ENCODE measurements at places on chromosomes 12 and 14.

DNA sequence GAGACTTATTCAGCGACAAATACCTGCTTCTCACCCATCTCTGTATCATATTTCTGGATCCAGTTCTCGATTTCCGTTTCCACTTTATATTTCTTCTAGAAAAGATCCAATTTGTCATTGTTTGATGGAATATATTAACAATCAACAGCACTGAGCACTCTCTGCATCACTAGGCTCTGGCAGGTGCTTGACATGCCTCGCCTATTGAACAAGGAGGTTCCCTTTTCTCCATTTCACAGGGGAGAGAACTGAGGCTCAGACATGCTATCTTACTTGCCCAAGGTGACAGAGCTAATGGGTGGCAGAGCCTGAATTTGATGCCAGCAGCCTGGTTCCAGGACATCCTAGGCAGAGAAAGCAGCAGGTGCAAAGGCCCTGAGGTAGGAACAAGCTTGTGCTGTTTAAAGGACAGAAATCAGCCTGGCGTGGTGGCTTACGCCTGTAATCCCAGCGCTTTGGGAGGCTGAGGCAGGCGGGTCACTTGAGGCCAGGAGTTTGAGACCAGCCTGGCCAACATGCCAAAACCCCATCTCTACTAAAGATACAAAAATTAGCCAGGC, 12.1 kb downstream of the RITA1 start:
- no peaks in the 10 kb centered on the region for H3K27me3 ChIP-seq
- no peak overlapping the region for H3K4me3 ChIP-seq
- peaks cover 14% of the 10 kb centered on the region for H3K4me1 ChIP-seq
- H3K27ac ChIP-seq = no peak overlapping the region
- H3K36me3 ChIP-seq = peaks cover 4% of the 10 kb centered on the region

GRCh38 chr12:114676142-114676741, 7.7 kb downstream of the TBX3 start:
- no peaks in the 10 kb centered on the region for H3K36me3 ChIP-seq
- no peak overlapping the region for H3K27ac ChIP-seq
- no peak overlapping the region for H3K4me3 ChIP-seq
- peaks cover 61% of the 10 kb centered on the region for H3K27me3 ChIP-seq
- no peak for DNase-seq

DNA sequence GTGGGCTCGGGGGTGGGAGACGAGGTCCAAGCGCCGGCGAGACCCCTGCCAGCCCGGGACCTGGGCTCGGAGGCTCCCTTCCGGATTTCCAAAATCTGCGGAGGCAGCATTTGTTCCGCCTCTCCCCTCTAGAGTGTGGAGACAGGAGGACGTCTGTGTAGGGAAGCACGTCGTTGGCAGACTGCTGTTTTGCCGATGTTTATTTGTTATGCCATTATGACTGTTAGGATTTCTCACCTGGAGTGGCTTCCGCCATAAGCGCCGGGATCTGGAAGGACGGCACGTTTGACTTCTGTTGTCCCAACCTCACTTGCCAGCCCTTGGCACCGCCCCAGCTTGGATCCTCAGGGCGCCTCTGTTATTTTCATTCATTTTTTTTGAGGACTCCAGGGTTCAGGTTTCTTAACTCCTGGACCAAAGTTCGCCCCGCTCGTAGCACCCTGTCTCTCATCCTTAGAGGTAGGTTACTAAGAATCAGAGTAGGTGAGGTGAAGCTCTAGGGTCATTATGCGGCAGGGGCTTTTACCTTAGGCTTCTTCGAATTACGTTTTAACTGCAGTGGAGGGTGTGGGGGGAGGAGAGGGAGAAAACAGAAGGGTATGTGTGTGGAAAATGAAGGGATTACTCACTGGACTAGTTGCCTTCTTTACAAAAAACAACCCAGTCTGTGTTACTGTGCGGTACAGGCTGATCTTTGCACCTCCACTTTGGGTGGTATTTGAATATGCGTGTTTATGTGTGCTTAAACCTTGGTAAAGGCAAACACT, 547 bp upstream of the PYGL start:
- H3K27ac ChIP-seq = peak overlapping the region; percentile 52
- peak overlapping the region; percentile 85 for H3K4me3 ChIP-seq
- no peaks in the 10 kb centered on the region for H3K36me3 ChIP-seq
- peaks cover 9% of the 10 kb centered on the region for H3K4me1 ChIP-seq

DNA sequence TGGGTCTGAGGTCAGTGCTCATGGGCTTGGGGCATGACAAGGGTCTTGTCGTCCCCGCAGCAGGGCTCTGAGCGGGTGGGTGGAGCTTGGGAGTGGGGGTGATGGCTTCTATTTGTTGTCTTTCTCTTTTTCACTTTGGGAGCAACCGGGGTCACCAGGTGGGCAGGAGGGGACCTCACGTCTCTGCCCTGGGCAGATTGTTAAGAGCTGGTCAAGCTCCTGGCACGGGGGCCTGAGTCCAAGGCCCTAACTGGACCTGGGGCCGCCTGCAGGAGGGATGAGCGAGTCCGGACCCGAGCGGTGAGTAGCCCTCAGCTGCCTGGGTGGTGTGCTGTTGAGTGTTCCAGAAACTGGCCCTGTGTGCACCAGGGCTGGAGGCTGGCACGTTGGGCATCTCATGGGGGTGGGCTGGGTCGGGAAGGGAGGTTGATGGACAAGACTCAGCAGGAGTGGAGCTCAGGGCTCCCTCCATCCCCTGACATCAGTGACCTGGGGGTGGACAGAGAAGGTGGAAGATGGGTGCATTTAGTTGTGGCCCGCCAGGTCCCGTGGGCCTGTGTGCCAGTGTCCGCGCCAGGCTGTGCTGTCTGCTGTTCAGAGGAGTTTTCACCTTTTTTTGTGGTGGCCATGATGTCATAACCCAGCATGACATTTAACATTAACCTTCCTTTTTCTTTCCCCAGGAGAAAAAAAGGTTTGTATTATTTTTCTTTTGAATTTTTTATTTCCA, 27.5 kb downstream of the RTL1 start:
- H3K27ac ChIP-seq = no peak overlapping the region
- no peaks in the 10 kb centered on the region for H3K27me3 ChIP-seq
- H3K4me1 ChIP-seq = no peaks in the 10 kb centered on the region
- H3K36me3 ChIP-seq = no peaks in the 10 kb centered on the region
- DNase-seq = no peak

DNA sequence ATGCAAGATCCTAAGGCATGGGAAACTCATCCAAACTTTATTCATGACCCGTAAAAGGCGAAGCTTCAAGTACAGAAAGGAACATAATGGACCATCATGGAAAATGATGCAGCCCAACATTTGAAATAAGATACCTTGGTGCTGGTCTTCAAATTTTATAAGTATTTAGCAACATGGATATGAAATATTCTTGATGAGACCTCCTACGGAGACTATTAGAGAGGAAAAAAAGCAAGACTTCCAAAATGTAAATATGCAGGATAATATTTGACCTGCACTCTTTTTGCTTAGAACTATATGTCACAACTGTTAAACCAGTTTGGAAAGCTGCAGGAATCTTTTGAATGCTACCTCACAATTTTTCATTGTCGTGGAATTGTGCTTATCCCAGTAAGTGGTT, 168.8 kb upstream of the ARID2 start:
- DNase-seq = no peak
- no peak overlapping the region for H3K27ac ChIP-seq
- no peaks in the 10 kb centered on the region for H3K36me3 ChIP-seq
- peaks cover 12% of the 10 kb centered on the region for H3K27me3 ChIP-seq
- H3K4me1 ChIP-seq = no peaks in the 10 kb centered on the region

Measured in activated T-helper 2 cell treated with anti-CD3 and anti-CD28 coated beads, Interferon-gamma antibody, Interleukin-2, Interleukin-4, amounts not matched to agents 10 μg/mL and 5 μg/mL and 100 μg/mL, durations not matched to agents 14 hours and 24 hours and 36 hours (primary cell).